NCI-H2081 (cell line): ENCODE measurements at places on chromosomes 1 and 21.

DNA sequence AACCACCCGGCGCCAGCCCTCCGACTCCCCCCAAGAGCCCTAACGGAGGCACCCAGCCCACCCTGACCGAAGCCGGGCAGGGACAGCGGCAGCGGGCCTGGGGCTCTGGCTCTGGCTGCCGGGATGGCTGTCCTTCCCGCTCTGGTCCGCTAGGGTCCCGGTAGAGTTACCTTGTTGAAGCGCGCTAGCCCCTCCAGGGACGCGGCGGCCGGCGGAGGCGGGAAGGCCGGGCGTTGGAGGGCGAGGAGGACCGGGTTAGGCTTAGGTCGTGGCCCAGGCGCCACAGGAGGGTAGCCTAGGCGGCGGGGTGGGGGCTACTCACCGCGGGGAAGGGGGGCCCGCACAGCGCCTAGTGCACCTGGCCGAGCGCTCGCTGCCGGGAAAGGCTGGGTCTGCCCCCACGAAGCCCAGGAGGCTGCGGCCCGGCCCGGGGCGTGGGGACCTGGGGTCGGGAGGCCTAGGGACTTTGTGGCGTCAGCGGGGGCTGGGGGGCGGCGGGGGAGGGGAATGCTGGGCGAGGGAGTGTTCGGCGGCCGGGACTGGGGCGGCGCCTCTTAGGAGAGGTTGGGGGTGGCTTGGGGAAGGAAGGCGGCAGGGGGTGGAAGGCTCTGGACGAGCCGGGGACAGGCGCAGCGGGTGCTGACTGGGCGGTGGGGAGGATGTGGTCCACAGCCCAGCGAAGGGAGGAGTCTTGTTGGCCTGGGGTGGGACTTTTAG lies at the start of gene TRIM17:
Gene TRIM17 (minus strand): TSS at position 645 of the 717 bp plus-strand sequence. CDS start 1,789 bp downstream, outside the sequence.
- DNase-seq, result no peak

DNA sequence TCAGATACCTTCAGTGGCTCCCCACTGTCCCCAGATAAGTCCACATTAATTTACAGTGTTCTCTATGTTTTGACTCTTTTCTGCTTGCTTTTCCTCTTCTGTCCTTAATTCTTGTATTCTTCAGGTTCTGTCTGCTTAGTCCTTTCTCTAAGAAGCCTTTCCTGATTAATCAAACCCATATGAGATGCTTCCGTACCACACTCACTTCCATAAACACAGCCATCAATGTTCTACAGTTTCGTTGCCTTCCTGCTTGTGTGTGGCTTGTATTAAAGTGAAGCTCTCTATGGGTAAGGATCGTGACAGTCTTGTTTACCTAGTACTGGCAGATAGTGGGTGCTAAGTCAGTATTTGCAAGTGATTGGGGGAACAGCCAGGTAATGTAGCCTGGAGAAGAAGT lies 75.9 kb downstream of the PRDM2 start:
- DNase-seq, result no peak

- no peak for DNase-seq
Measured at GRCh38 chr1:18901952-18902522, 318 bp downstream of the ALDH4A1 start.

- DNase-seq, result no peak
Measured at GRCh38 chr1:216832192-216832591, 109.0 kb upstream of the ESRRG start.

GRCh38 chr1:227937031-227937837 lies 10.5 kb downstream of the WNT9A start:
- no peak for DNase-seq

DNA sequence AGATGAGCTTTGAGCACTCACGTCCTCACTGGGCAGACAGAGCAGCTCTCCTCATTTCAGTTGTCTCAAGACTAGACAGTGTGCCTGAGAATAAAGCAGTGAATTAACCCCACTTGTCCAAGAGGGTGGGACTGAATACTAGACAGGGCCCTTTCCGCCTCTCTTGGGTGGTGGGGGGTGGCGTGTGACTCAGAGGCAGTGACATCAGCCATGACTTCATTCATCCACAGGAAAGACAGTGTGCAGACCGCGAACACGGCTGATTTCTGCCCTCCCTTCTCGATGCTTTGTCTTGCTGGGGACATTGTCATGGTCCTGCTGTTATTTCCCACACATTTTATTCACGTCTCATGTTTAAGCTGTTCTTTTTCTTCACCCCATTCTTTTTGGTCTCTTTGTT lies 64.9 kb downstream of the FGGY start:
- no peak for DNase-seq

GRCh38 chr1:209710093-209710492 lies 5.4 kb downstream of the HSD11B1 start:
- no peak for DNase-seq

DNA sequence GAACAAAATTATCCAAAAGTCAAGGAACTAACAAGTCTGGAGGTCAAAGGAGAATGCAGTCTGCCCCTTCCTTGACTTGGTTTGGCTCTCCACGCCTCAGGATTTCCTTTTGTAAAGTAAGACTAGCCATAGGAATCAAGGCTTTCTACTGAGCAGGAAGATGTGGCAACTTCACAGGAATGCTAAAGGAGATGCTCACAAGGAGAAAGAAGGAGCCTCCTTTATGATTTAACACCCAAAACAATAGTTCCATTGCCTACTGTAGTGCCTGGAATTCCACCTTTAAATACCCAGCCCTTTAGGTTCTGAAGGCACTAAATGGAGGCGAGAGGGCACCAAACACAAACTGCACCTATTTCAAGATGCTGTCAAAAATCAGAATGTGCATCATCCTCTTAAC lies 176.3 kb upstream of the NFIA start:
- DNase-seq, result no peak

DNA sequence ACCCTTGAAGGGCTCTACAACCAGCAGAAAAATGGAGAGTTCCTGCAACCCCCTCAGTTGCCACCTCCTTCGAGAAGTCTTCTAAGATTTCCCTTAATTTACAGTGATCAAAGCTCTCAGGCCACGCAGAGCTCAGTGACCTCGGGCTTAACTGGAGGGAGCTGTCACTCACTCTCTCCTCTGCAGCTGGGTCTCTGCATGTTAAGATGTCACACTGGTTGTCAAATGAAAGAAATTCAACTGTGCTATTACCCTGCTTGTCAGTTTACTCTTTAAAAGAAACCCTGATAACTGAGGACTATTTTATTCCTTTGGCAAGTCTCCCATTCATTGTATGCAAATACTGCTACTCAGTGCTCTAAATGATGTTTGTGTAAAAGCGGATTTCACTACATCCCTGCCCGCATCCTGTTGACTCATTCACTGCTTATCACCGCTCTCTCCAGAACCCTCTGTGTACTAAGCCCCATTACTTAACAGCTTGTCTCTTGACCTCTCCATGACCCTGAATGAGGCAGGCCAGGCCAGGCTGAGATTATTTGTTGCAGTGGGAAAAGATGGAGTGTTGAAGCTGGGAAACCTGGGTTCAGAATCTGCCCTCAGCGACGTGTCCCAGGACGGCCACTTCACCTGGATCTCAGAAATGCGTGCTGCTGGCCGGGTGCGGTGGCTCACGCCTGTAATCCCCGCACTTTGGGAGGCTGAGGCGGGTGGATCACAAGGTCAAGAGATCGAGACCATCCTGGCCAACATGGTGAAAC lies 13.7 kb downstream of the DHRS3 start:
- no peak for DNase-seq
